Activated CD4-positive, alpha-beta T cell treated with anti-CD3 and anti-CD28 coated beads, Interleukin-2, amount 10 ng/mL, durations not matched to agents 24 days and 14 days (primary cell): ENCODE measurements at places on chromosomes 4 and X.
A peak's percentile ranks its signal among the peaks of the same experiment; 100 is the strongest.

DNA sequence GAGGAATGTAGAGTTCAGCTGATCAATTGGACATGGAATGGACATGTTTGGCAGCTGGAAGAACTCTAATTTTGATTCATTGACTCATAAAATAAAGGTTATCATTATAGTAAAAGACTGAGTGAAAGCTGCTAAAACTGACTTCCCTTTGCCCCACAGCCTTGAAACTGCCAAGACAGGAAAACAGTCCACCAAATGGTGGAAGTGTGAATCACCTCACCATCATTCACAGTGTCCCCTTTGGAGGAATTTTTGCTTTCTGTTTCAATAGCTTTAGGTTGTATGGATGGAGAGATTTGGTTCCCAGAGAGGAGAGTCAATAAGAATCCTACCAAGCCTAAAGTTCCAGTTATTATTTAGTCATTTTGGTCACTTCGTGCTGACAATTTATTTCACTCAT, 20.8 kb upstream of the FREM3 start:
- no peak for DNase-seq

GRCh38 chrX:54043541-54044125, 640 bp downstream of the PHF8 start:
- DNase-seq = peak; percentile 83

- peak; percentile 75 for DNase-seq
These were observed 112.5 kb upstream of the ATP6AP2 start for GRCh38 chrX:40468033-40468846.

DNA sequence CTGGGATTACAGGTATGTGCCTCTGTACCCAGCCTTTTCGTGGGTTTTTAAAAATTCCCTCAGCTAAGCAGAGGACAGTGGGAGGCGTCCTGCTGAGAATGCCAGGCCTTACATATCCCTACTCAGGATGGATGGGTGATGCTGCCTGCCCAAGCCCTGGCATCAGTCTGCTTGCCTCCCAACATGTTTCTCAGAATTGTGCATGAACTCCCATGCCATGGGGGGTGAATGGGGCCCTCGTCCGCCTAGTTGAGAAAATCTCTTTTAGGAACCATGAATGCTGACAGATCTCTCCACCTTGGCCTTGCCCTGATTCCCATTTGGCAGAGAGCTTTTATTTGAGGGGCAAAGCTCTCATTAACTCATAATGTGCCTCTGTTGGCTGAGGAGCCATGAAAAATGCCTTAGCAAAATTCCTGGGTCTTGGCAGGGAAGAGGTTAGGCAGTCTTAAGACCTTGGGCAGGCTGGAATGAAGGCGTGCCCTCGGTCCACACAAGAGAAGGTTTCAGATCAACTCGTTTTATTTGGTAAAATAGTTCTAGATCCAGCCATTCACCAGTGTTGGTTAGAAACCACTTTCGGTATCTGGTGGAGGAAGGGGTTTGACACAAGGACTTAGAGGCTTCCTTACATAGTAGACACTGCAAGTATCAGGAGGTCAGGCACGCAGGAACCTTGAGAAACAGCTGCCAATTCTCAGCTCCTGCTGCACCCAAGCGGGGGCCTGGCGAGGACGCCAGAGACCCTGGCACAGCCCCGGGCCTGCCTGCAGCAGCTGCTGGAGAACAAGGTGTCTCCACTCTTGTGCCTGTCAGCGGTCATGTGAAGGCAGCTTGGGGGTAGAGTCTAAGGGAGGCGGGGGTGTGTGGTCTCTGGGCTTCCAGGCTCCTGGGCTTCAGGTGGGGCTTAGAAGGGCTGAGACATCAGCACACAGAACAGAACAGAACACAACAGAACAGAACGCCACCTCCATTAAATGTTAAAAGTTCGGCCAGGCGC, 192.8 kb upstream of the PSAPL1 start:
- no peak for DNase-seq

DNA sequence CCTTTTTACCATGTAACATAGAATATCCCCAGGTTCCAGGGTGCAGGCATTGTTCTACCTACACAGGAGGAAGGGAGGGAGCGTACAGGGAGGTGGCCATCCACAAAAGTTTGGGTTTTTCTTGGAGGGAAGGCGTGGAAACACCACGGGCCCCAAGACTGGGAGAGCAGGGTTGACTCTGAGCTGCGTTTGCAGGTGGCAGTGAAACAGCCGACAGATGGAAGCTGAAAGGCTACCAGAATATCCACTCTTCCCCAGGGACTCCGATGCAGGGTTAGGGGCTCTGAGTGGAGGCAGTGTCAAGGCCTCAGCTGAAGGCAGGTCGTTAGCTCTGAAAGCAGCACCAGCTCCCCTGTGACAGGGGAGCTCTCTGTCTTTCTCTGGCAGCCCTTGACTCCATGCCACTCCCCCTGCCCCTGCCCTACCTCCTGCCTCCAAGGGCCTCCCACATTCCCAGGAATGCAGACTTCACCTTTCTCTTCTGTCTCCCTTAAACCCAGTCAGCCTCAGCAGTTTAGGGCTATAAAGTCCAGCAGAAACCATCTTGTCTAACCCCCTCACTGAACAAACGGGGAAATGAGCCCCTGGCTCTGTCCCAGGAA, 14.0 kb upstream of the GLOD5 start:
- DNase-seq = no peak

GRCh38 chr4:70838204-70838603, 1.5 kb downstream of the GRSF1 start:
- no peak for DNase-seq
